ENCODE measurements at places on chromosomes 6 and 20. TPM values are rescaled to one million over a fixed set of nuclear protein-coding genes. Genes with fewer than 3 reads are reported as not detected.

The GDAP1L1 gene
- total RNA-seq = not detected

The SENP6 gene
- 70.4 TPM for total RNA-seq

The SMIM8 gene
- 3.3 TPM for total RNA-seq

The DIDO1 gene
- total RNA-seq = 37.9 TPM

The BEND6 gene
- 2.7 TPM for total RNA-seq

The SPATS1 gene
- total RNA-seq = not detected

The IYD gene
- not detected for total RNA-seq

The FOXF2 gene
- 0.75 TPM for total RNA-seq

The ADAM33 gene
- 0.41 TPM for total RNA-seq

The ZC3H12D gene
- total RNA-seq = not detected

The ANGPT4 gene
- not detected for total RNA-seq

The MCCD1 gene
- not detected for total RNA-seq

The DLL1 gene
- total RNA-seq = 4.2 TPM

The PRSS35 gene
- not detected for total RNA-seq

The OOEP gene
- total RNA-seq = 0.41 TPM

The SYNJ2 gene
- 14.3 TPM for total RNA-seq

The SLC17A2 gene
- not detected for total RNA-seq

The SLC13A3 gene
- 2.6 TPM for total RNA-seq

The KCNK15 gene
- 2.8 TPM for total RNA-seq

The GGT7 gene
- 12.5 TPM for total RNA-seq

The IGF2R gene
- 274 TPM for total RNA-seq

The COL11A2 gene
- total RNA-seq = 0.38 TPM

The APCDD1L gene
- 5.1 TPM for total RNA-seq

The TNF gene
- 18.6 TPM for total RNA-seq

The PRR18 gene
- 0.55 TPM for total RNA-seq

The TAAR1 gene
- not detected for total RNA-seq

The SMOC2 gene
- total RNA-seq = not detected

The BTN1A1 gene
- total RNA-seq = not detected
